ENCODE measurements at places on chromosomes 5 and 9.

GRCh38 chr5:132266836-132267160 lies 9.3 kb downstream of the PDLIM4 start:
- DNase-seq = no peak

DNA sequence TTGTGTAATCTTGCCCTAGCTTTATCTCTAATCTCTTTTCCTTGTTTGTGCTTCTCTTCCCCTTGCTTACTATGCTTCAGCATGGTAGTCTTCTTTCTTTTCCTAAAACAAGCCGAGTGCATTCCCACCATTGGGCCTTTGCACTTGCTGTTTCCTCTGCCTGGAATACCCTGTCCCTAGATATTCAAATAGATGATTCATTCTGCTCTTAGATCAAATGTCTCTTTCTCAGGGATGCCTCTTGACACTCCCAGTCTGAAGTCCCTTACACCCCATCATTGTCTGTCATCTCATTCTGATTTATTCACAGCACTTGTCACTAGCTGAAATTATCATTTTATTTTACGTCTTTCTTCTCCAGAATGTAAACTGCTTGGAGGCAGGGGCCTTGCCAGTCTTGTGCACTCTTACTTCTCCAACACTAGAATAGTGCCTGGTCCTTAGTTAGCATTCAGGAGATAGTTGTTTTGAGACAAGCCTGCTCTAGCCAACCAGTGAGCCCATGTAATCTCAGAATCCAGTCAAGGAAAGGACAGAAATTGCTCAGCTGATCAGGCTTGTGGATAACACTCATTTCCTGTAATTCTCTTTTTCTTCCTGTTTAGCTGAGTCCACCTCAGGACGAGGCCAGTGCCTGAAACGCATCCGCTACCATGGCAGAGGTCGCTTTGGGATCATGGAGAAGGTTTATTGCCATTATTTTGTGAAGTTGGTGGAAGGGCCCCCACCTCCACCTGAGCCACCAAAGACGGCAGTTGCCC lies 25.4 kb downstream of the MRPL22 start:
- no peak for DNase-seq

GRCh38 chr5:140037012-140037411 lies 6.1 kb downstream of the NRG2 start:
- no peak for DNase-seq

DNA sequence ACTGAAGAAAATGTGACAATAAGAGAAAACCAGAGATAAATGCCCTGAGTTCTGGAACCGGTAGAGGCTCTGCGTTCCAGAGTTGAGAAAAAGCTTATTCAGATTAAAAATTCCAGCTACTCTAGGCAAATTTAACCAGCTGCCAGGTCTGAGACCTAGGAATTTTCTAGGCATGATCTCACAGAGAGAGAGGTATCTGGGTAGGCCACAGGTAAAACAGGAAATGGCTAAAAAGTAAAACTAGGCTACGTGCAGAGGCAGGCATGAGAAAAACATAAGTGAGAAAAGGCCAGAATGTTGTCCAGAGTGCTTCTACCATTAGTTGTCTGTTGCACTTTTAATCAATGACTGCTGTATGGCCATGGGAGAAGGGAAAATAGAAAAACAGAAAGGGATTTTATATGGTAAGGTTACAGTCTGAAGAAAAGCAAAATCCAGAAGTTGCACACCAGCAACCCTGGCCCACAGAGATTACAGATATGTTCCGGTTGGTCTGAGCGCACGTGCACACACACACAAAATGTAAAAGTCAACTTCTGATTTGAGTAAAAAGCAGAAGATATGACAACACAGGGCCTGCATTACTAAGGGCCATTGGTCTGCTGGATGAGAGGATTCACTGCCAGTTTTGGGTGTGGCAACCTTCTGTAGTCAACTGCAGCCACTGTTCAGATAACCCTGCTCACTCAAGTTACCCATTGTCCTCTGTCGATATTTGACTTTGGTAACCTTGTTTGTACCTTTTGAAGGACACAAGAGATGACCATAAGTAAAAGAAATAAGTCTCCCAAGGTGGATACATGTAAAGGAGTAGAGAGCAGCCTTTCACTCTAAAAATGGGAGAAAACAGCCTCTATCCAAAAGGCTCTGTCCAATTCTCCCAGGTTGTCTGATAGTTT lies 266.0 kb downstream of the DTWD2 start:
- no peak for DNase-seq

- no peak for DNase-seq
Observed at GRCh38 chr9:33346564-33346963, 55.8 kb downstream of the AQP7 start.

- DNase-seq = no peak
Observed at GRCh38 chr9:114382699-114383520, 4.9 kb downstream of the AKNA start.

Measured in DMS53 (cell line).